Astrocyte (in vitro differentiated cells and primary cell): ENCODE measurements at places on chromosomes 11 and 22. TPM values are rescaled to one million over a fixed set of nuclear protein-coding genes. Genes with fewer than 3 reads are reported as not detected.

The MMP12 gene
- total RNA-seq, result not detected in 2 replicates

DNA sequence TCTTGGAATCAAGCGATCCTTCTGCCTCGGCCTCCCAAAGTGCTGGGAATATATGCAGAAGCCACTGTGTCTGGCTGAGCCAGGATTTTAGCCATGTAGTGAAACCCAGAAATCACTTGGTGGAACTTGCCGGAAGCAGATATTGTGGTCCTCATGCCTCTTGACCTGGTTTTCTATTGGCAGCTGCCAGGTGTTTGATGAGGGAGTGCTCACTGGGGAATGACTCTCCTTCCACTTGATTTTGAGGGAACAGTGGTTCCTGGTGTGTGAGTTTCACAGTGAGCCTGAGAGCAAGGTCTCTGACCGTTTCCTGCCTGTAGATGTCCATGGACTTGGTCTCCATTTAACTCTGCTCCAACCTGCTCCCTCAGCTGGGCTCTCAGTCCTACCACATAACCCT is 34.7 kb upstream of the ELF5 start:
- DNase-seq, result no peak

The RAB39A gene
- total RNA-seq, result 0.67 and 1.5 TPM in 2 replicates

DNA sequence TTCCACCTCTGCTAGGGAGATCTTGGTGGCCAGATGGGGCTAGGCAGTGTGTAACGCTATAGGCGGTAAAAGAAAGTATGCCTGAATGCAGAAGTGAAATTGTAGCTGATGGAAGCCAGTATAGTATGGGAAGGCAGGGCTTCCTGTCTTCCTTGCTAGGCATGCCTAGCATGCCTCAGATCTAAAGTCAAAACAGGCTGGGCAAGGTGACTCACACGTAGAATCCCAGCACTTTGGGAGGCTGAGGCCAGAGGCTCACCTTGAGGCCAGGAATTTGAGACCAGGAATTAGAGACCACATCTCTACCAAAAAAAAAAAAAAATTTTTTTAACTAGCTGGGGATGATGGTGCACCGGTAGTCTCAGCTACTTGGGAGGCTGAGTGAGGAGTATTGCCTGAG is 281.7 kb upstream of the MTNR1B start:
- DNase-seq, result no peak

The APOA4 gene
- total RNA-seq, result not detected in 2 replicates

The POLD4 gene
- total RNA-seq, result 53.5 and 69.2 TPM in 2 replicates

GRCh38 chr11:62508336-62509058 is 38.1 kb downstream of the AHNAK start:
- DNase-seq, result peak; percentile 35

The SCO2 gene
- 1.8 and 5.5 TPM in 2 replicates for total RNA-seq

DNA sequence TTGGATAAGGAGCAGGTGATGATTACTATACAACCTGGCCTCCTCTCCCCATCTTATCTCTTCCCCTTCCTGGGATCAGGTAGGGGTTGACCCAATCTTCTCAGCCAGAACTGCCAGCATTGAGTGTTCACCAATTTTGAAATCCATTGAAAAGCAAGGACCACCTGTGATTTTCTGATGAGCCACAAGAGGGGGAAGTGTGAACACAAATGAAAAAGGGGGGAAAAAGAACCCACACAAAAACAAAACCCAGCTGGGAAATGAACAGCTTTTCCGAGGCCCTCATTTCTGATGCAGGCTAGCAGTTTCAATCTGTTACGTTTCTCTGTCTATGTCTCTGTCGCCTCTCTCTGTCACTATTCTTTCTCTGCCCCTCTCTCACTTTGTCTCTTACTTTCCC is 161.9 kb downstream of the INSC start:
- no peak for DNase-seq

- no peak for DNase-seq
Observed at GRCh38 chr22:41257696-41258095, 17.0 kb upstream of the CHADL start.

The SCGB1D2 gene
- total RNA-seq, result not detected in 2 replicates

DNA sequence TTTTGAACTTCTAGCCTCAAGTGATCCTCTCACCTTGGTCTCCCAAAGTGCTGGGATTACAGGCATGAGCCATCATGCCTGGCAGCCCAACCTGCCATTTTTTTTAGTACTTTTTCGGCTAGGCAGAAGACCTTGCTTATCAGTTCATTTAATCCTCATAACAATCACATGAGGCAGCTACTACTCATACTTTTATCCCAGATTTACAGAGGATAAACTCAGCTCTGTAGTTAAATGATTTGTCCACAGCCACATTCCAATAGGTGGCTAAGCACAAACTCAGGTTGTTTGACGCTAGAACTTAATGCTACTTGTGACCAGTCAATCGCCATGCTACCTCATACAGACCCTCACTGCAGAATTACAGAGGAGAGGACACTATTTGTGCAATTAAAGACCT is 28.1 kb downstream of the SBF2 start:
- DNase-seq, result no peak

- no peak for DNase-seq
Observed at GRCh38 chr22:36359470-36359996, 28.2 kb downstream of the MYH9 start.

The CYP2D6 gene
- total RNA-seq, result 0.82 and 0.91 TPM in 2 replicates

DNA sequence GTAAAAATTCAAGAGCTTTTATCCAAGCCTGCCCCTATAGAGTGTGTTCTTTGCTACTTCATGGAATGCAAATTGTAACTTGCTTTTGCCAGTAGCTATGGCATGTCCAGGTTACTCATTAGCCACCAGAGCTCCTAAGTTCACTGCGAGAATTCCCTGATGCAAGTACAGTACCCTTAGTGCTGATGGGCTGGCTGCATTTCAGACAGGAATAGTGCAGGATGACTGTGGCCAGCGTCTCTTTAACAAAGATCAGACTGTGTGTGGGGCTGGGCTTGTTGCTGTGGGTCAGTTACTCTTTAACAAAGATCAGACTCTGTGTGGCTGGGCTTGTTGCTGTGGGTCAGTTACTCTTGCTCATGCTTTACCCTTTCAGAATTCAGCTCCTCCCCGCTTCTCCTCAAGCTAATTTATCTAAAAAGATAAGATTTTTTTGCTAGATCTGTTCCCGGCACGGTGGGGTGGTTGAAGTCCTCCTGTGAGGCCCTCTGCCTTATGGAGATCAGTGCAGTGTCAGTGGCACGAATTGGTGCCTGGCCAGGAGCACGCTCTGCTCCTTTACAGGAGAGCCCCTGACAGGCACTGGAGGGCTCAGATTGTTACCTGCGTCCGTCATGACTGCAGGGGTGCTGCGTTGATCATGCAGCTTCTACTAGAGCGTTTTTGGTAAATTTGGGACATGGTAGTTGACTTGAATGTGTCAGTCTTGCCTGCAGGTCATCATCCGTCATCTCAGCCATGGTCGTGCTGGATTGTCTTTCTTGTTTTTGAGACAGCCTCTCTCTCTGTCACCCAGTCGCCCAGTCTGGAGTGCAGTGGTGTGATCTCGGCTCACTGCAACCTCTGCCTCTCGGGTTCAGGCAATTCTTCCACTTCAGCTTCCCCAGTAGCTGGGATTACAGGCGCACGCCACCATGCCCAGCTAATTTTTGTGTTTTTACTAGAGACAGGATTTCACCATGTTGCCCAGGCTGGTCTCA is 27.0 kb downstream of the AP2A2 start:
- DNase-seq, result peak; percentile 73

DNA sequence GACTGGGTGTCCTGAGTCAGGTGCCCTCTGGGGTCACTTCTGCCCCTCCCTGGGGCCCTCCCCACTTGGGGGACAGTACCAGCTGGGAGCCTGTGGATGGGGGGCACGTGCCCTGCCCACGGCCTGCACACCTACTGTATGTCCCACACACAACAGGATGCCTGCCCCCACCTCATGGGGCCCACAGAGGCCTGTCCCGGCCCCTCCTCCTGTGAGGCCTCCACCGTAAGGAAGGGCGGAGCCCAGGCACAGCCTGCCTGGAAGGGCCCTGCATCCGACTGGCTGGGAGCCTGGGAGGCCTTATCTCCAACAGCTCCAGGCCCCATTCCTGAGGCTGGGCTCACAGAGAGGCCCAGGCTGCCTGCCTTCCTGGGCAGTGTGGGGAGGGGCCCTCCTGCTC is 47.8 kb downstream of the BRSK2 start:
- peak; percentile 50 for DNase-seq

DNA sequence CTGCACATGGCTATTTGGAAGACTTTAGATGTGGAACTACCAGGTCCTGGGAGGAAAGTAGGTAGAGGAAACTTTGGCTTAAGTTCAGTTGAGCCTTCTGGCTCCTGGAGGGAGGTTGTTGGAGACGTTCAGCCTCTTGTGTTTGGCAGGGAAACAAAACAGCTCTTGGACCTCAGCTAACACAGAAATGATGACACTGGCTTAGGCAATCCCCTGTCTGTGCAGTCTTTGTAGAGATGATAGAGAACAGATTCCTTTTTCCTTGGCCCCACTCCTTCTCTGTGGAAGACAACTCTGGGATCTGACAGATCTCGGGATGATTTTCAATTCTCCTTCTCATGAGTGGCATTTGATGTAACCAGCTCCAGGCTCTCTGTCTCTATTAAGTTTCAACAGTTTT is 428.5 kb downstream of the TMEM135 start:
- DNase-seq, result no peak

The GAL3ST1 gene
- total RNA-seq, result 3.4 and 3.8 TPM in 2 replicates

The MPPED2 gene
- 1.1 and 1.6 TPM in 2 replicates for total RNA-seq

DNA sequence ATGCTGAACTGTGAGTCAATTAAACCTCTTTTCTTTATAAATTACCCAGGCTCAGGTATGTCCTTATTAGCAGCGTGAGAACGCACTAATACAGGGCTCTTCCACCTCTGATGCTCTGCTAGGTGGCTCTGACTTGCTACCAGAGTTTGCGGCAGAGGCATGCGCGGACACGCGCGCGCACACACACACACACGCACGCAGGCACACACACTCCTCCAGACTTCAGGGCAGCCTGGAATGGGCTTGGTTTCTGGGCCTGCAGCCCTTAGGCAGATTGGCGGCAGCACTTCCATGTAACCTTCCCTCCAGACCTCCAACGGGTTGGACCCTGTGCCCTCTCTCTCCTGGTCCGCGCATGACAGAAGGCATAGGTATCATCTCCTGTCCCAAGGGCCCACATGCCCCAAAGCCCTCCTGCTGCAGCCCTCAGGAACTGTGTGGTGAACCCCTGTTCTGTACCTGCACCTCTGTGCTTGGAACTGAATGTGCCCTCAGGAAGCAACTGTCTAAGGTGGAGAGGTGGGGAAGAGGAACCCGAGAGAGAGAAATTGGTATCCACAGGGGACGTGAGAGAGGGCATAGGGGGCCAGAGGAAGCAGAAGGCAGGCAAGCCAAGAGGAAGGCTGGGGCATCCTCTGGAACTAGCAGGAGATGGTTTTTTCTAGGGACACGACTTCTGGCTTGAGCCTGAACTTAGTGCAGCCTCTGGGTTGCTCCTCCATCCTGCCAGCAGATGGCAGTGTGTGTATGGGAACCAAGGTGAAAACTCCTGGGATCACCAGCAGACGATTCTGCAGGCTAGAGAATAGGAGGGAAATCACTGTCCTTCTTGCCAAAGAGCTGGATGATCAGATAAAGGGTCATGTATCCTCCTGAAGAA is 23.4 kb upstream of the RIC3 start:
- DNase-seq, result peak; percentile 40

DNA sequence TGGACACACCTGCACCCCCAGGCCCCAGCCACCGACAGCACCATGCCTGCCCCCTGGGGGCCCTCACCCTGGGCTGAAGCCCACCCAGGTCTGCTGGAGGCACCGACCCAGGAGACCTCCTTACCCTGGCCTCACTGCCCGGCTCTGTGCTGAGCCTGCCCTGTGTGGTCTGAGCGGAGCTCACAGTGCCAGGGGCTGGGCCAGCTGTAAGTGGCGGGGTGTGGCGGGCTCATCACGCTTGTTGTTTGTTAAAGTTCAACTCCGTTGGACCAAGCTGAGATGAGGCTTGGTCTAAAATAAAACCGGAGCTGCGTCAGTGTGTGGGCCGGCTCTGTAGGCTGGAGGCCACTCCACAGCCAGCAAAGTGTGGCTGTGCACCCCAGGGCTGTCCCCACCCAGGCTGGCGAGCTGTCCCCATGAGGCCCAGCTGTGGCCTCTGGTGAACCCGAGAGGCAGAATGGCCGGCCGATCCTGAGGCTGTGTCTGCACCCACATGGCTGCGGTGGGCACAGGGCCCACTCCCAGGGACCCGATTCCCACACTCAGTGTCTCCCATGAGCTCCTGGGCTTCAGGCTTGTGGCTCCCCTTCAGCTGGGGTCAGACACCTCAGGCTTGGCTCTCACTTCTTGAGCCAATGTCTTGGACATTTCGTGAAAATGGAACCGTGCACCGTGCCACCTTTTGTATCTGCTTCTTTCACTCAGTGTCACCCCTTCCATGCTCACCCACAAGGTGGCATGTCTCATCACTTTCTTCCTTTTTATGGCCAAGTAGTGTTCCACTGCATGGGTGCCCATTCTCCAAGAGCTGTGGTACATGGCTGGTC is 137.9 kb downstream of the CTTN start:
- DNase-seq, result no peak

GRCh38 chr11:103851166-103851651 is 185.2 kb upstream of the DDI1 start:
- DNase-seq, result peak; percentile 78

The IGLL5 gene
- not detected in 2 replicates for total RNA-seq

DNA sequence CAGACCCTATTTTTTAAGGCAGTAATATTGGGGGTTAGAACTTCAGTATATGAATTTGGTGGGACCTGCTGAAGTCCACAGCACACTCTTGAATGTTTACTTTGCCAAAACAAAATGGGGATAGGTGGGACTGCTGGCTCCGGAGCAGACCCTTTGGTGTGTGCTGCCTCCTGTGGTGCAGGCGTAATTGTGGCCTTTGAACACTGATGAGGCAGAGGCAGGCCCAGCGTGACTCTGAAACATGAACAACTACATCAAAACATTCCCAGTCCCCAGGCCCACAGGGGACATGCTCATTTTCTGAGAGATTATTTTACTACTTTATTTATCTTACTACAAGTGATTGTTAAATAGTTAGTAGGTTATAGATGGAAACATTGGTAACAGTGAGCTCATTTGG is 225.0 kb upstream of the TBCEL start:
- DNase-seq, result no peak

The HOATZ gene
- total RNA-seq, result 0.43 TPM in 2 replicates

- DNase-seq, result peak; percentile 73
Observed at GRCh38 chr11:130666781-130667251, 218.4 kb downstream of the ADAMTS15 start.

- no peak for DNase-seq
Observed at GRCh38 chr11:12834166-12834565, 159.9 kb downstream of the TEAD1 start.

The OR52D1 gene
- not detected in 2 replicates for total RNA-seq

GRCh38 chr22:29787371-29787980 is 20.3 kb downstream of the UQCR10 start:
- no peak for DNase-seq

The TSPAN4 gene
- total RNA-seq, result 69.5 and 75.5 TPM in 2 replicates

GRCh38 chr11:130449996-130450769 is 1.7 kb downstream of the ADAMTS15 start:
- peak; percentile 77 for DNase-seq

- peak; percentile 95 for DNase-seq
Observed at GRCh38 chr11:111939836-111940604, 2.9 kb downstream of the DIXDC1 start.

The PTPN5 gene
- 0.07 TPM in 1 of 2 replicates, not detected in the other for total RNA-seq

- no peak for DNase-seq
Observed at GRCh38 chr11:68432874-68433273, 27.7 kb upstream of the PPP6R3 start.
